ENCODE measurements at places on chromosomes 13 and 19.

GRCh38 chr13:49238621-49239020, 9.1 kb upstream of the CDADC1 start:
- DNase-seq: no peak

- DNase-seq: no peak
Observed at GRCh38 chr13:53311561-53311960, 282.9 kb downstream of the OLFM4 start.

GRCh38 chr19:14889994-14890642, 4.2 kb upstream of the OR7A17 start:
- DNase-seq: no peak

GRCh38 chr19:9324584-9324962, 594 bp downstream of the ZNF559 start:
- no peak for DNase-seq

- no peak for DNase-seq
Observed at GRCh38 chr13:36329361-36329760, 16.8 kb downstream of the SPART start.

DNA sequence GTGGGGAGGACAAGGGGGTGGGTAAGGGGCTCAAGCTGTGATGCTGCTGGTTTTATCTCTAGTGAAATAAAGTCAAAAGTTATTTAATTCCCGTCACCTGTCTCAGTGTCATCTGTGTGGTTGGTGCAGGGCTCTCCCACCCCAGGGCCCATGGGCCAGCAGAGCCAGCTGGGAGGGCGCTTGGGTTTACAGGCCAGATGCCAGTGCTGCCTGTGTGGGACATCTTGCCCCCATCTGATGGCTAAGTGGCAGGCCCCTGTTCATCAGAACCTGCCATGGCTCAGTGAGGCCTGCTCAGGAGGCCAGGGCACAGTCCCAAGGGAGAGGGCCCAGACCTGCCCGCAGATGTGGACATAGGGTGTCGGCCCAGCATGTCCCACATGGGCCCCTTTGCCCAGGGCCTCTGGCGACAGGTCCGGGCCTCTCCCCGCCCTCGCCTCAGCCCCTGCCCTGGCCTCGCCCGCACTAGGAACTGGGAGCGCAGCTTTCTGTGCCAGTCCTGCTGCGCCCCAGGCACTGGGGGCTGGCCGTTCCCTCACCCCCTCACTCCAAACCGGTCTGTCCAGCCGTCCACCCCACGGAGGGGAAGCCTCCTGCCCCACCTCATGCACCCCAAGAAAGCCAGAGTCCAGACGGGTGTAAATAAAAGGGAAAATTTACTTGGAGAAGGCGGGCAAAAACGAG, 5.3 kb downstream of the ZNF296 start:
- no peak for DNase-seq

DNA sequence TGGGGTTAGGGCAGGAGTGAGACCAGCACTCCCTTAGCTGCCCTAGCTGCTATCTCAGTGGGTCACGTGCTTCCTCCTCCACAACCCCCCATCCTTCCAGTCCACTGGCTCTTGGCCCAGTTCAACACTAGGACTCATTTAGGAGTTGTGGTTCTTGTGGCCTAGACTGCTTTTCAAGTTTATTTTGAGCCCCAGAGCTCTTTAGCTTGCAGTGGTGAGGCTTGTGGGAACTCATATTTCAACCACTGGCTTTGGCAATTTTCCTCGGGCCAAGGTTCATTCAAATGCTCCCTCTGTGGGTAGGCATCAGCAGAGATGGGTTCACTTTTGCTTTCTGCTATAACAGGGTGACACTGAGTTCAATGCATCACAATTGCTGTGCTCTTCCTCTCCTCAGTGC, 436.2 kb upstream of the SLITRK5 start:
- no peak for DNase-seq

DNA sequence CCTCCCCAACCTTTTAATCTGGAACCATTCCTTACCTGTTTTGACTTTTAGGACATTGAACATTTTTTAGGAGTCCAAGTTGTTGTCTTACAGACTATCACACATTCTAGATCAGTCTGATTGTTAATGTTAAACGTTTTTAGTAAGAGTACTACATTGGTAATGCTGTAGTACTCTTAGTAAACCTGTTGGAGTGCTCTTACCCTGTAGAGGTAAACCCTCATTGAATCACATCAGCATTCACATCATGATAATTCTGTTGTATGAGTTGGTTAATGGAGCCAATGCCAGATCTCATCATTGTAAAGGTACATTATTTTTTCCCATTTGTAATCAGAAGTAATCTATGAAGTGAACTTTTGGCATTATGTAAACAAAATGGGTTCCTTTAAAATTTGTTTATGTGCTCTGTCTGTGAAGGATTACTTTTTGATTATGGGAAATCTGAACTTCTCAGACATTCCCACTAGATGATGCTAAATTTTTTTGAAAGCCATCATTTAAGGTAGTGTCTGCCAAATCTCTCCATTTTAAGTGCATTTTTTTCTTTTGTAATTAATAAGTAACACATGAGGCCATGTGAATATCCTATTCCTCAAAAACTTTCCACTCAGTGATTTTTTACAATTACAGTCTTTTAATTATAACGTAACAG, 55.2 kb downstream of the VWA8 start:
- no peak for DNase-seq

- DNase-seq: no peak
Observed at GRCh38 chr19:4897146-4897545, 5.5 kb downstream of the ARRDC5 start.

DNA sequence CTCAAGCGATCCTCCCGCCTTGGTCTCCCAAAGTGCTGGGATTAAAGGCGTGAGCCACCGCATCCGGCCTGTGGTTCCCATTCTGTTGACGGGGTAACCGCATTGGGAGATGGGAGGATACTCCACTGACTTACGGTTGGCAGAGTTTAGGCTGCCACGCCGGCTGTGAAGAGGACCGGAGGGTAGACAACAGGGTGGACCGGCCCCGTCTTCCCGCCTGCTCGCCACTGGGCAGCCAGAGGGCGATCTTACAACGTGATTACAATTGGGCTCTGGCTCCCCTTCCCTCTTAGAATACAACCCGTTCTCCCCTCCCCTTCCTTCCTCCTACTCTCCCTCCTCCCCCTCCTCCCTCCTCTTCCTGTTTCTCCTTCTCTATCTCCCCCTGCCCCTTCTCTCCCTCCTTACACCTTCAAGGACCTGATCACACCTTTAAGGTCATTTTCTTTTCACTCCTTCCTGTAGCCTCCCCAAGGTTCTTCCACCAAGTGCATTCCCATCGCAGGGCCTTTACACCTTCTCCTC, 957 bp upstream of the CCDC194 start:
- DNase-seq: peak; percentile 76

DNA sequence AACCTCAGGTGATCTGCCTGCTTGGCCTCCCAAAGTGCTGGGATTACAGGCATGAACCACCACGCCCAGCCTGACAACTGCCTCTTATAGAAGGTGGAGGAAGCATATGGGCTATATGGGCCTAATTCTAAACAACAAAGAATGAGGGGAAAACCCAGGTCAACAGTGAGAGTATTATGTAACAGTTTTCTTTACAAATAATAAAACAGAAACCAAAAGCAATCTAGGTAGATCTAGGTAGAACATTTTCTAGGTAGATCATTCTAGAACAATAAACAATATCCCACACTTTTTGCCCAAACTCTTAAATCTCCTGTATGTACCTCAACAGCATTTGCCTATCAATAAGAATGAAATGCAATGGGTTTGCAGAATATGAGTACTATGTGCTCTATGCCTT, 267.4 kb downstream of the ABCC4 start:
- no peak for DNase-seq

- DNase-seq: no peak
Observed at GRCh38 chr13:110445183-110445582, 116.3 kb downstream of the RAB20 start.

DNA sequence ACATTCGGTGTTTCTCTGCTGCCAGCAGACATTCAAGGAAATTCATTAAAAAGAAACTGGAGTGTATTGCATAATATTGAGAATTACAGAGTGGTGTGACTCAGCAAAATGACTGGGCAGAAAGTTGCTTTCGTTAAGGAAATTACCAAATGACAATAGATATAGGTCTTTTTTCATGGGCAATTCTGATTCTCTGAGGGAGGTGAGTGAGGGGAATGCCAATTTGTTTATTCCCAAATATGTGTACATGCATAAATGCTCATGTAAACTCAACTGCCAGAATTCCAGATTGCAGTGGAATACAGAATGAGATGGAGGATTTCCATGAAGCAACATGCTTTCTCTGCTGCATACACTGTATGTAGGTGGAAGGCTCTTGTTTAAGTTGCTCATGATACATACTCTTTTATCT, 1730.1 kb downstream of the SLITRK5 start:
- DNase-seq: no peak

- no peak for DNase-seq
Observed at GRCh38 chr19:45137179-45137761, 23.5 kb downstream of the NKPD1 start.

DNA sequence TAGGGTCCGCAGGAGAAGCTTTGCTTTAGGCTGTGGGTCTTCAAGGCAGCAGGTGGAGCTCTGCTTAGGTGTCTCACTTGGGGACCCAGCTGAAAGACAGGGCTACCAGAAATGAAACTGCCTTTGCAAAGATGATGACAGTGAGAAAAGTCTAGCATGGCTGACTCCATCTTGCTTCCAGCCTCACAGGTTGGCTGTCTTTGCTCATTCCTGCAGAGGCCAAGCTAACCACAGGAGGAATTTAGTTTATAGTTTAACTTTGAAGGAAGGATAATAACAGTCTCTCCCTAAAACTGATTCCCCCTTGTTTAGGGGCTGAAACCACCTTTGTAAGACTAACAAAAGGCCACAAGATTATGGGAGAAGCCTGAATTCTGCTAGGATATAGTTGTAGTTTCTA, 252.4 kb downstream of the UQCRFS1 start:
- no peak for DNase-seq

DNA sequence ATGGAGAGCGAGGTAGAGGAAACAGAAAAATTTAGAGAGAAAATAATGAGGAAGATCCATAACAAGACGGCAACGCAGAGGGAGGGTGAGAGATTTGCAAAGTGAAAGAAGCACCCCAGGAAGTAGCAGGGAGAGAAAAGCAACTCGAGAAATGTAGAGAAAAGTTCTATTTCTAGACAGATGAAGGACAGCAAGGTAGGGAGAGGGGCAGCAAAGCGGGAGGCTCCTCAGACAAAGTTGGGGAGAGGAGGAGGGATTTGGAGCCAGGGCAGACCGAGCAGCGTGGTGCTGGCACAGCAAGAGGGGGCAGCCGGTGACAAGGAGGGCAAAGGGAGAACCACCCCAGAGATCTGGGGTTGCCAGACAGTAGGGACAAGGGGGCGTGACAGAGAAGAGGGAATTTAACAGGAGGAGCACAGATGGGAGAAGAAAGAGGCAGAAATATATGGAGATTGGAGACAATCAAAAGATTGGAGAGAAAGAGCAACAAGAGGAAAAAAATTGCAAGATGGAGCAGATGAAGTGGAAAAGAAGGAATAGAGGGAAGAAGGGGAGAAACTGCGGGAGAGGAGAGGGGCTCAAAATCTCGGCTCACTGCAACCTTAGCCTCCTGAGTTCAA, 989 bp downstream of the ZNF766 start:
- no peak for DNase-seq

GRCh38 chr19:30666301-30666803, 294.2 kb downstream of the ZNF536 start:
- peak; percentile 34 for DNase-seq

DNA sequence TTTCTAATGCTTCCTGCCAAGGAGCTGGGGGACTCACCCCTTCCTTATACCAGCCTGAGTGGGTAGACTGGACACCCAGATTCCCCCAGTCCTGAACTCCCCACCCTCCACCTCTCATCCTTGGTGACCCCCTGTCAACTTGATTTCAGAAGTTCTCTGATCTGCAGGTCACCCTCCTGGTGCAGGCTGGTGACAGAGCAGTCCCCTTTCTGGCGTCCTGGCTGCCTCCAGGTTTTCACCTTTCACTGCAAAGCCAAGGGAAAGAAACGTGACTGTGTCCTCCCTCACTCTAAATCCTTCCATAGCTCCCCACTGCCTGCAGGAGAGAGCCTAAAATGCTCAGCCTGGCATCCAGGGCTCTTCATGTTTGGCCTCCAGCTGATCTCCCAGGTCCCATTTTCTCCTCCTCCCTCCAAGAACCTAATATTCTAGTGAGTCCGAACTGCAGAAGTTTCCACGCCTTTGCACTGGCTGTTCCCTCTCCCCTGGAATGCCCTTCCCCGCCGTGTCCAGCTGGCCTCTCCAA, 4.1 kb upstream of the MATK start:
- no peak for DNase-seq

- DNase-seq: no peak
Observed at GRCh38 chr13:112506046-112506445, 81.9 kb downstream of the TUBGCP3 start.

DNA sequence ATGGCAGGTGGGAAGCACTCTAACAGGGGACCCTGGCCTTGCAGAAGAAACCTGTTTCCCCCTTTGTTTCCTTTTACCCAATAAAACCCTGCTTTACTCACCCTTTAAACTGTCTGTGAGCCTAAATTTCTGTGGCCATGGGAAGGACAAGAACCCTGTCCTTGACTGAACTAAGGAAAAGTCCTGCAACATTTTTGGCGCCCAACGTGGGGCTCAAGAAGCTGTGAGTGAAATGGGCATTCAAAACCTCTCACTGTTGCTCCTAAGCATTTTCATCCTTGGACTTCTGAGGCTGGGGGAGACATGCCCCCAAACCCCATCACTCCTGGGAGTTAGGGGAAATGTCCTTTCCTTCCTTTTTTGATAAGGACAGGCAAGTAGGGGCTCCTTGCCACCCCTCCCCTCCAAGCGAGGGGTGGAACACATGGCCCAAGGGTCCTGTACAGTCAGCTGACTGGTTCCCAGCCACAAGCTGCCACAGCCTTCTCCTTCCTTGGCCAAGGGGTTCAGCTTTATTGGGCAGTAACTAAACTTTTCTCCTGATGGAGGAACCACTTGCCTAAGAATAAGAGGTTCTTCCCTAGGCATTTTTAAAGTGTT, 381.6 kb downstream of the KLF5 start:
- DNase-seq: no peak

GRCh38 chr13:51237887-51238286, 15.7 kb downstream of the FAM124A start:
- DNase-seq: no peak

DNA sequence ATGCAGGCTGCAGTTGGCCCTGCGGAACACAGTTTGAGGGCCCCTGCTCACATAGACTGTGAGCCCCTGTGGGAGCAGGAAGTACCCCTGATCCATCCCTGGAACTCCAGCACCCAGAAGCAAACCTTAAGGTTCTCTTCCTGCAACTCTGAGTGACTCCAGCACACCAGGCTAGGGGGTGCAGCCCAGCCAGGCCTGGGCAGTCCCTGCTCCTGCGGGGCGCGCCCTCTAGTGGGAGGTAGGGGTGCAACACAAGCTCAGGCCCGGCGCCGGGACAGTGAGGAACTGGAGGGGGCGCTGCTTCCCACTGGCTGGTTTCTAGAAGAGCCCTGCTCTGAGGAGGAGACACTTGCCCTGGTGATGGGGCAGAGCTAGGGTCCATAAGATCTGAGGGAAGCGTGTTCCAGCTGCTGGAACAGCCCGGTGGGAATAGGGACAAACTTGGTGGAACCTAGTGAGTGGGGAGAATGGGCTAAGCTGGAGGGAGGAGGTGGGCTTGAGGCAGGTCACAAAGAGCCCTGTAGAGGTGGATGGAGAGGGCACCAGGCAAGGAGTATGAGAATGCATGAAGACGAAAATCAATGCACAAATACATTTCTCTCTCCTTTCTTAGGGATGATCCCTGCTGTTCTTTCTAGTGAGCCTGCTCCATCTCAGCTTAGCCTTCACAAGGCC, 5.0 kb downstream of the ZSCAN5A start:
- DNase-seq: peak; percentile 47

GRCh38 chr19:35142606-35143230, 337 bp upstream of the FXYD7 start:
- peak; percentile 66 for DNase-seq

All from stimulated activated CD4-positive, alpha-beta T cell treated with anti-CD3 and anti-CD28 coated beads, Interleukin-12 subunit alpha, Interleukin-12 subunit beta, amount 100 ng/mL, for 4 hours (primary cell).